ENCODE measurements at places on chromosomes 3 and 15. TPM values are rescaled to one million over a fixed set of nuclear protein-coding genes. Genes with fewer than 3 reads are reported as not detected.

DNA sequence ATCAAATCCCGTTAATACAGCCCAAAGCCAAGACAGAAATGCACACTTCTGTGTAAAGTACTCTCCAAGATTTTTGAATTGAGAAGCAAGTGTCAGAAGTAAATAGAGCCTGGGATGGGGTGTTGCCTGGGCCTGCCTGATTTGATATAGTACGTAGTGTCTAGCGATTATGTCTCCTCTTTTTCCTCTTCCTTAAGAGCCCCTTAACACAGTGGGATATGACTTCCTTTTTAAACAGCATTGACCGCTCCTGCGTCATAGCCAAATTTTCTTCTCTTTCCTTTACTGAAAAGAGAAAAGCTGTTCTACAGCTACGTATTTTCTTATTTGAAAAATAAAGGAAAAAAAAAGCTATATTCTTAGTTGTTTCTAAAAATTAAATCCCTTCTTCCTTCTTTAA lies 97.7 kb downstream of the PLCL2 start:
- ATAC-seq = no peak

PEX11A gene
- 17.3 TPM for total RNA-seq

SNX33 gene
- total RNA-seq = 51.5 TPM

- no peak for ATAC-seq
Measured at GRCh38 chr3:33058765-33059164, 38.2 kb downstream of the GLB1 start.

ARHGEF26 gene
- 154 TPM for total RNA-seq

- no peak for ATAC-seq
Measured at GRCh38 chr3:159766563-159767185, 222.0 kb upstream of the IL12A start.

- ATAC-seq = no peak
Measured at GRCh38 chr3:139491966-139492365, 15.7 kb upstream of the RBP2 start.

DNA sequence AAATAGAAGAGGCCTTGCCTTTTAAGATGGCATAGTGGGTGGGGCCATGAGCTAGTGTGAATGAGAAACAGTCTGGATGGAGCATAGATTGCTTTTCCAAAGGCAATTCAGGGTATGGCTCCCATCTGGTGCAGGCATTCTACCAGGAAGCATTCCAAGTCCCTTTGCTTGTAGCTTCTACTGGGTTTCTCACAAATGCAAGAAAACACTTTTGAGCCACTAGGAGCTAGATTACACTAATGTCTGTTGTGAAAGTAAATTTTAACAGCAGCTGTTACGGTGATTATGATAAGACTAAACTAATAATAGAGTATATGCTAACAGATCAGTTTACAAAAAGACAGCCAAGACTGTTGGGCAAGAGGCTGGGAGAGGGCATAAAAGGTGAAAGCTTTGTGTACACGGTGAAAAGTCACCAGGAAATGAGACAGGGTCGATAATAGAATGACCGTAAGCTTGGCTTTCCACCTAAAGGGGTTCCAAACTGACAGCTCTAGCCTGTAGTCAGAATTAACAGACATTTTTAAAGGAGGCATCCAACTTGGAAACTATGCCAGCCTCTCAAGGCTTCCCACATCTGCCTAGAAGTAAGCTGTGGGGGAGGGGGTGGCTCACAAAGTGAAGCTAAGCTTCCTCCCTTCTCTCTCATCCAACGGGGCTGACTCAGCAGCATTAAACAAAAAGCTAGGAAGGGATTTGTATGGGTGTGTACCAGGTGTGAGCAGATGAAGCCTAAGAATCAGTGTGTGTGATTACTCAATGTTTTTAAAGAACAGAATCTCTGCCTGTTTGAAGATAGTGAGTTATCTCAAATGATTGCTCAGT lies 61.1 kb upstream of the GPD1L start:
- ATAC-seq = peak; percentile 76

SLC9C1 gene
- not detected for total RNA-seq

GRCh38 chr3:8593021-8593827 lies 51.4 kb downstream of the SSUH2 start:
- peak; percentile 26 for ATAC-seq

GRCh38 chr15:48880070-48880634 lies 2.2 kb downstream of the EID1 start:
- ATAC-seq = no peak

MST1R gene
- total RNA-seq = 1.4 TPM

ABI3BP gene
- 158 TPM for total RNA-seq

- no peak for ATAC-seq
Measured at GRCh38 chr15:86040356-86041033, 39.2 kb upstream of the AGBL1 start.

- no peak for ATAC-seq
Measured at GRCh38 chr3:183290216-183290615, 37.2 kb downstream of the B3GNT5 start.

GRCh38 chr15:53757906-53758305 lies 1.6 kb downstream of the WDR72 start:
- ATAC-seq = no peak

DNA sequence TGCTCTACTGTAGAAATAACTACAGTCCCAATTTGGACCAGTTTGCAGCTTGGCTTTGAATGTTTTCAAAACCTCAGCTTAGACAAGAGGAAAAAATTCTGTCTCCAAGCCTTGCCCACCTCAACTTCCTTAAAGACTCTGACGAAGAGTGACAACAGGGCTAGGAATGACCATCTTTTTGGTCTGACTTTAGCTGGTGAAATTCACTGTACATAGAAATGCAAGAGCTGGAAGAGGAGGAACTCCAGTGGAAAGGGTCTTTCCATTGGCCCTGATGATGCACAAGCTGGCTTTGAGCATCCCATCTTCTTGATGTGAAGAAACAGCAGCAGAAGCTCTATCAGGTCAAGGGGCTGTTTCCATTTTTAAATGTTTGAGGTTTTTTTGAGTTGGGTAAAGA lies 22.7 kb upstream of the SH3BP5 start:
- ATAC-seq = no peak
